ENCODE measurements at places on chromosomes 4 and X.

DNA sequence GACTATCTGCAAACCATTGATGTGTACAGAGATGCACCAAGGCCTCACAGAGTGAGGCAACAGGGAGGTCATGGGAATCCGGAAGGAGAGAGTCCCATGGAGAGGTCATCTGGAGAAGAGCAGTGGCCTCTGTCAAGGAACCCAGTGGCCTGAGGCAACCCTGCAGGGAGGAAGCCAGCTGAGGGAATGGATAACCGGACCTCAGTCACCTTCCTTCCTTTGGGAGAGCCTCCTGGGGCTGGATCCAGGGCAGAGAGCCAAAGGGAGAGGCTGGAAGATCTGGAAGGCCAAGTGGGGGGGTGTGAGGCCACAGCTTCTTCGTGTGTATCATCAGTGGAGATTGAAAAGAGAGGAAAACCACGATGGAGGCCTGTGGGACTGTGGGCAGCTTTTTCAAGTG, 24.3 kb upstream of the CD38 start:
- DNase-seq: no peak

DNA sequence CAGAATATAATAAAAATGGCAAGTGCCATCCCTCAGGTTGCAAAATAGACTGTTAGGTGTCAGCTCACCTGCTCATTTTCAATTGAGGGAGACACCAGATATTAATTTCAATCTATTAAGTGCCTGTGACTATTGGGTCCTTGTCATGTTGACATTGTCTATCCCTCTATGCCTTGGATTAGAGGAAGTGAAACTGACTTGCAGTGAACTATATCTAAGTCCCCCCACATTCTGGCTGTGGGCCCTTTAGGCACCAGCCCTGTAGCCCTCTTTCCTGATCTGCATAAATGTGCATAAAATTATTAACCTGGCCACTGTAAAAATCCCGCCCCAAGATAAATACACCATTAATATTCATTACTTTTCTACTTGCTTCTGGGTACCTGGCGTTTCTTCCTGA, 293.0 kb upstream of the CLNK start:
- DNase-seq: no peak

- no peak for DNase-seq
Observed at GRCh38 chr4:24921491-24921890, 8.6 kb upstream of the CCDC149 start.

DNA sequence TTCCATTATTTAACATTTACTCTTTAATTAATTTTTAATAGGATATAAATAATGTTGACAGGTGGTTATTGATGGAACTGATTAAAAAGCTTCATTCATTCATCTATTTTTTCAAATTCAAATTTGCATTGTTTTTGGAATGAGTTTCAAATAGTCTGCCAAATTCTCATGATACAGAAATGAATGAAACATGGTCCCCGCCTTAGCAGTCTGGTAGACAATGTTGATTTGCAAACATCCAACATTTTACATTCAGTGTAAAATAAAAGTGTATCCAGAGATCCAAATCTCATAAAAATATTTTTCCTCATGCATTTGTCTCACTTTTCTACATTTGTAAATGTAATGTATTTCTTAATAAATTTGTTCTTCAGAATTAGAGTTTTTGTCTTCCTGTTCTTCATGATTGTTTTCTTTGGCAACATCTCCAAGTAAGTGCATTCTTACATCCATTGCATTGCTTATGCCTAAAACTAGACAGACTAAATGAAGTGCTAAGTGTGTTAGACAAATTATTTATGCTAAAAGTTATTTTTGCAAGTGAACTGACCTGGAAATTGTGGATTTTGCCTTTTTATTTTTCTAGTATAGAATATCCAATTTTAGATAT, 142.3 kb downstream of the PCDH18 start:
- DNase-seq: no peak

GRCh38 chr4:7347981-7348380, 86.7 kb downstream of the PSAPL1 start:
- DNase-seq: no peak

GRCh38 chr4:124454772-124455270, 257.7 kb downstream of the ANKRD50 start:
- DNase-seq: no peak

- DNase-seq: no peak
Observed at GRCh38 chrX:69614886-69615285, 1.0 kb upstream of the EDA start.

GRCh38 chr4:8765631-8766590, 105.7 kb downstream of the HMX1 start:
- DNase-seq: no peak

DNA sequence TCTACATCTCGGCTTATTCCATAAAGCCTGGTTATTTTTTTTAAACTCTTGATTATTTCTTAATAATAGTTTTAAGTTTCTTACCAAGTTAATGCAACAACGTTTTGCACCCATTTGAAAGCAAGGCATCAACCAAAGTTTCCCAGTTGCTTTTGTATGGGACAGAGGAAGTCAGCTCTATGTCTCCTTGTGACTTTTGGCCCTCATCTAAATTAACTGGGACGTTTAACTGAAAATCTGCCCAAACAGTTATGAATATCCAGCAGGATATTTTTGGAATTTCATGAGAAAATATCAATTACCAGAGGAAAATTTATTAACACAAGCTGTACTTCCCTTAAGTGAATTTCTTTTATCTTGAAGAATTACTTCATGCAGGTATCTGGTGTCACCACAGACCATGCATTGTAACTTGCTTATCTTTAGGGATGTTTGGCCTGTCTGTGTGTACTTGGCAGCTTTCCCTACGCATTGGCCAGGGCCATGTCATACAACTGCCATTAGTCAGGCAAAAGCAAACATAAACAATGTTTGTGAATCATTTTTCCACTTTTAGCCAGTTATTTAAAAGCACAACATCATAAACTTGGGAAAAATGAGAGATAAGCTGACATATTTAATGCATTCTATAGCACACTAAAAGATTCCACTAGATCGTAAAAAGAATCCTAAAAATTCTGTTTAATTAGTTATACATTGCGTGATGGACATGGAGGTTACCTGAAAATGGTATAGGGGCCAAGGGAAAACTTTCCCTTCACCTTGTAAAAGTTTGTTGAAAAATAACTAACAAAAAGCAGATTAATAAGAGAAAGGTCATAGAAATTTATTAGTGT, 101.4 kb upstream of the PDE5A start:
- no peak for DNase-seq

All from stimulated activated CD4-positive, alpha-beta T cell treated with anti-CD3 and anti-CD28 coated beads, Interleukin-12 subunit alpha, Interleukin-12 subunit beta, amount 100 ng/mL, for 48 hours (primary cell).